Right lobe of liver (tissue), 6 donors: ENCODE measurements at places on chromosomes 6 and 20. TPM values are rescaled to one million over a fixed set of nuclear protein-coding genes. Genes with fewer than 3 reads are reported as not detected.

Gene GHRH
- total RNA-seq: not detected

Gene IMPG1
- total RNA-seq: not detected

Gene SNX9
- total RNA-seq: 27.5 TPM

Gene WFDC5
- total RNA-seq: not detected

Gene VARS1
- 34.5 TPM for total RNA-seq

Gene GZF1
- 9.6 TPM for total RNA-seq

Gene CD83
- total RNA-seq: 1.2 TPM

Gene ERMARD
- total RNA-seq: 12.0 TPM

Gene PDYN
- not detected for total RNA-seq

DNA sequence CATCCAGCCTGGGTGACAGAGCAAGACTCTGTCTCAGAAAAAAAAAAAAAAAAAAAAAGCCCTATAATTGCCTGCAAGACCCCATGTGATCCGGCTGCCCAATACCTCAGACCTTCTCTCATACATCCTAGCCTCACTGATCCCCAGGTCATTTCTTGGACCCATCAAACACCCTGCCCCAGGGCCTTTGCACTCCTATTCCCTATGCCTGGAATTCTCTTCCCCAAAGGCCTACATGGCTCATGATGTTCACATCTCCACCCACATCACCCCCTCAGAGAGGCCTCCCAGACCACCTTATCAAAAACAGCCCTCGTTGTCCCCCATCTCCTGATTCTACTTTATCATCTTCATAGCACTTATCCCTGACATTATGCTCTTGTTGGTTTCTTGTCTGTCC lies 8.9 kb downstream of the PACSIN1 start:
- no peak for DNase-seq

DNA sequence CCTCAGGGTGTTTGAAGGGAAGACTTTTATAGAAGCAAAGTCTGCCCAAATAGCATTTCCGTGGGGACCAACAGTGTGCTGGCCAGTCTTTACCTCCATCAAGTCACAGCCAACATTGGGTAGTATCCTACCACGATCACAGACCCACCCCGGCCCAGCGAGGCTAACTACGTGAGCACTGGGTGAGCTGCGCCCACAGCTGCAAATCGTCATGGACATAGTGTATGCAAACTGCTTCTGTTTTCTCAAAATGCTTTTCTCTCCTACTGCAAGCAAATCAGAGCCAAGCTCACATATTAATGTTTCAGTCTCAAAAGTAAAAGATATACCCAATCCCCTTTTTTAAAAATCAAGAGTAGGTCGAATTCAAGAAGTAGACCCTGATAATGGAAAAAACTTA lies 592.8 kb upstream of the CDH4 start:
- DNase-seq: no peak

GRCh38 chr6:111911428-111911827 lies 38.2 kb upstream of the FYN start:
- DNase-seq: no peak

DNA sequence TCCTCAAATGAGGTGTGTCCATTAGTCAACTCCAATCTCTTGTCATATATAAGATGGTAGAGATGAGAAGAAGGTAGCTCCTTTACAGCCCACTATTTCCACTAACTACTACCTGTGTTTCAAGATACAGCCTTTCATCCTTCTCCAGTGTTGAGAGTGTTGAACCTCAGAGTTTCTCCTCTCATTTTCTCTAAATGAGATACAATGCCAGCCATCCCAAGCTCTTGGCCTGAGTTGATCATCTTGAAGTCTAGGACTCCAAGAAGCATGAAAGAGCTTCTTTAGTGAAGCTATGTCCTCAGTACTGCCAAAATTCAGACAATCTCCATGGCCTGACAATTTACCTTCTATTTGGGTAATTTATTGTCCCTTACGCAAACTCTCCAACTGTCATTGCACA lies 548 bp upstream of the HLA-DRA start:
- no peak for DNase-seq

- DNase-seq: no peak
Measured at GRCh38 chr20:58467572-58468527, 47.3 kb downstream of the APCDD1L start.

DNA sequence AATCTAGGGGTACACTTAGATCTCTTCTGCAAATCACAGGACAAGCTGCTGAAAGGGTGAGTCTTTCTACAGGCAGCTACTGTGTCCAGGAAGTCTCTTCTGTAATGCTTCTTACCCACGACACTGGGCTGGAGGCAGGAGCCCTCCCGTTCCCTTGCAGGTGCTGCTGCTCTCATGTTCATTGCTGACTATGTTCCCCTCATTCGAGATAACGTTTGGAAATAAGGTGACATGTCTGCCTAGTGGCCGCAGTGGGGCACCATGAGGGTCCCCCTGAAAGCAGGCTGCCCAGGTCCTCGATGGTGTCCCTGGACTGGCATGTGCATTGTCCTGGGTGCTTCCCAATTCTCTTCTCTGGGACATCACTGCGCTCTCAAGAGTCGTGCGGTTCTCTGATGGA lies 74.7 kb downstream of the SYNJ2 start:
- DNase-seq: no peak

GRCh38 chr6:120876424-120876823 lies 457.9 kb downstream of the TBC1D32 start:
- DNase-seq: no peak

DNA sequence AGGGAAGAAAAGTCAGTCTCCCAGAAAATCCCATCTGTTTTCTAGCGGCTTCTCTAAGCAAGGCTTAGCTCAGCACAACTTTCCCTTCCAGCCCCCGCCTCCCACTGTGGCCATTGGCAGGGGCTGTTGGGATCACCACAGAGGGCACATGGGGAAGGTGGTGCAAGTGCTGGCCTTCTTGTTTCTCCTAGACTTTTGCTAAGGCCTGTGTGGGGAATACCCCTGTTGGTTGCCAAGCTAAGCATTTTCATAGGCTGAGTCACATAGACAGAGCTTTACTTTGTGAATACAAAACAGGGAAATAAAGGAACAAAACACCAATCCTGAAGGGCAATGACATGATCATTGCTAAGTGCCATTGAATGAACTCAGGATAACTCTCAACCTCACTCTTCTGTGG lies 32.4 kb upstream of the TIAM2 start:
- DNase-seq: no peak

DNA sequence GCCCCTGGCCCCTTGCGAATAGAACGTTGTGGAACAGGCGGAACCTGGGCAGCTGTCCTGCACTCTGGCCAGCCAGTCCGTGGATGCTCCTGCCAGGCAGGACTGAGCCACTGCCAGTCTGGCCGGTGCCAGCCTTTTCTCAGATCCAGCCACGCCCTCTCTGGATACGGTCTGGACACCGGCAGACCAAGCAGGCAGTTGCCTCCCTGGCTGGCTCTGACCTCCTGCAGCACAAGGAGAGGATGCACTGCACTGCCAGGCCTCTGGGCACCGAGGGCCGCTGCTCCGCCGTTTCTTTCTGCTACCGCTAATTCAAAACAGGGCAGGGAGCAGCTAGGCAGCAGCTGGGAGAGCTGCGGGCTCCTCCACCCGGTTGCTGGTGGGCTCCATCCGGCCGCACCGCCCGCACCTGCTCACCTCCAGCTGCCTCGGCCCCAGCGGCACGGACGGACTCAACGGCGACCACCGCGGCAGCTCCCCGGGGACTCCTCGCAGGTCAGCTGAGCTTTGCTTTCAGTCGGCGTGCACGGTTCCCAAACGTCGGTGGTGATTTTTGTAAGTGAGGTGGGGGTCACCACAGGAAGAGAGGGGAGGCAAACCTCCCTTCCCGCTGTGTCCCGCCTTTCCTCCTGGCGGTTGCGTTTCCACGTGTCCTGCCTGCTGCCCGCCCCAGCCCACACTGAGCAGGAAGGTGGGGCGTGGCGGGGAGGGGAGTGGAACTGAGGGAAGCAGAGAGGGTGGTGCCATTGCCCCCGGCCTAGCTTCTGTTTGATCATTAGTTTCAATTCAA lies 30.3 kb upstream of the AFDN start:
- DNase-seq: peak; percentile 89

DNA sequence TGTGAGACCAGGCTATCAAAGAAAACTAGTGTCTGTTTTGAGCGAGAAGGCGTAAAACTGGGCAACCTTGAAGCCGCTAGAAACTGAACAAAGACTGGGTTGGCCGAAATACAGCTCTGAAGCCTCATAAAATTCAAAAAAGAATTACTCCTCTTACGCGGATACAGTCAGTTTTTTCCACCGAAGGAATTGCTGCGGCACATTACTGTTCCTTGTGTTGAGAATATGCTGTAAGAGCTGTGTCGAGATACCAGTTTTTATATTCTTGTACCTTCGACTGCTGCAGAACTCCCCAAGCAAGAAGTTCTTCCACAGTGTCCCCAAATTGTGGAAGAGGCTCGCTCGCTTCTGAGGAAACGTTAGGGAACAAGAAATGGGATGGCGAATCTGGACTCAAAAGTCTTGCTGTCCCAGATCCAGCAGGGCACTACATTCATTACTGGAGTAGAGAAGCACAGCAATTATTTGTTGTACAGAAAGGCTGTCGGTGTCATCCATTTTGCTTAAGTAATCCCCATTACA lies 523 bp upstream of the COX7A2 start:
- no peak for DNase-seq

GRCh38 chr6:16697437-16698161 lies 63.7 kb downstream of the ATXN1 start:
- DNase-seq: no peak

DNA sequence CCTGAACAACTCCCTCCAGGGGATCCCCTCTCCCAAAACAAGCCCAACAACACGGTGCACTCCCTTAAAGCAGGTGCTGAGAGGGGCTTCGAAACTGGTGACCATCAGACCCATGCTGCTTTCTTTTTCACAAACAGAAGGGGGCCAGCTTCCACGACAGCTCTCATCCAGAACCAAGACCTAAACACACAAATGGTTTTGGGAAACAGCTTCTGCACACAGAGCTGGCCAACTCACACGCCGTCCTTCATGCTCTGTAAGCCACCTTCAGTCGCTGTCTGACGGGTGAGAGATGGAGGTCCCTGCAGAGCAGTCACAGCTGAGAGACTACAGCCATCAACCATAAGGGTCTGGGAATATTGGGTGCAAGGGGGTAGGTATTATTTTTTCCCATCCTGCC lies 76.3 kb downstream of the ZMYND8 start:
- DNase-seq: no peak

- DNase-seq: no peak
Measured at GRCh38 chr20:19944772-19945459, 72.2 kb upstream of the NAA20 start.

DNA sequence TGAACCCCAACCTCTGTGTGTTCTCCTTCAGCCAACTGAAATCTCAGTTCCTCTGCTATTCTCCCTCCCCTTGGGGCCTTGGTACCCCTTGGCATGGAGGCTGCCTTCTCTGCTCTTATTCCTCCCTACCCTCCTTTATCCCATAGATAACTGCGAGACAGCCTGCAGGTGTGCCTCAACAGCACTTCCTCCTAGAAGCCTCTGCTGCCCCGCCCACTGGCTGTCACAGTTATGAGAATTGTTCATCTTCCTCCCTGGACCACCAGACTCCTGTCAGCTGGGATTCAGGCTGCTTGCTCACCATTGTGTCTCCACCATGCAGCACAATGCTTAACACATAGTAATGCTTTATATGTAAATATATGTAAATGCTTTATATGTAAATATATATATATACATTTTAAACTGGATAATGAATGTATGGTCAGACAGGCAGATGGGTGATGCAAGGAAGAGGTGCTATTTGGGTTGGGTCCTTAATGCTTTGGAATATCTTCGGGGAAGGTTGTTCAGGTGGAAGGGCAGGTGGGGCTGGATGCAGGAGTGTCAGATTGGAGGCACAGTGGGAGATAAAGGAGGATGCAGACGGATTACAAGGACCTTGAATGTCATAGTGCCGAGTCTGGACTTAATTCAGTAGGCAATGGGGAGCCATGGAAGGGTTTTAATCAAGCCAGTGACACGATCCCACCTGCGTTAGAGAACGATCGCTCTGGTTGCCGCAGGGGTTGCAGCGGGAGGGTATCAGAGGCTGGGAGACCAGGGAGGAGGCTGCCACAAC lies 4.9 kb downstream of the CDH22 start:
- DNase-seq: no peak

DNA sequence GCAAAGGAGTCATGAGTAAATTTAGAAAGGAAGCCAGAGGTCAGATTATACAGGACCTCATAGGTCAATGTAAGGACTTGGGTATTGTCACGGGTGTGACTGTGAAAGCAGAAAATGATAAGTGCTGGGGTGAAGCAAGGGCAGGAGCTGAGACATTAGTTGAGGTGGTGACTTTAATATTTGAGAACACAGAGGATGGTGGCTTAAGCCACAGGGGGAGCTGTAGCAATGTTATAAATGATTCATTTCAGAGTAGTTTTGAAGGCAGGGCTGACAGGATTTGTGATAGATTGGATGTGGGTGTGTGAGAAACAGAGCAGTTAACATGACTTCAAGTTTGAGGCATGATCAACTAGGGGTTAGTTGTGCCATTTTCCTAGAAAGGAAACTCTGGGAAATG lies 659.9 kb downstream of the EPM2A start:
- no peak for DNase-seq

DNA sequence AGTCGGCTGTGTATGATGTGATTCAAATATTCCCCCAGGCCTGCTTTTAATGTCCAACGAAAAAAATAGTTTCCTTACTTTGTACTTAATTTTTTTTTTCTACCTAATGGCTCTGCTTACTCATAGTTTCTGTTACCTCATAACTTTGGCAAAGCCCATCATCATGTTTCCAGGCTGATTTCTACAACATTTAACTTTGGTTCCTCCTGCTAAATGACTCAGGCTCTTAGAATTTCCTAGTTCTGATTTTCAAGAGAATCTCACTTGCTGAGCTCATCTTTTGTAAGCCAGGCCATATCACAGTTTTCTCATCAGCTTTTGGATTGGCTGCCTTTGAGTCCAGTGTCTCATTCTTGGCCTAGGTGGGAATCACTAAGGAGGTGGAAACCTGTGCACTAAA lies 323.1 kb downstream of the HDGFL1 start:
- no peak for DNase-seq

GRCh38 chr6:14652536-14652935 lies 535.0 kb downstream of the CD83 start:
- DNase-seq: no peak

- no peak for DNase-seq
Measured at GRCh38 chr6:14506656-14507246, 389.2 kb downstream of the CD83 start.
